ENCODE measurements at places on chromosomes 3 and 15. TPM values are rescaled to one million over a fixed set of nuclear protein-coding genes. Genes with fewer than 3 reads are reported as not detected.

The BTLA gene
- total RNA-seq: not detected

The DGKG gene
- 2.5 TPM for total RNA-seq

The CLDN1 gene
- total RNA-seq: 6.8 TPM

The FRMD4B gene
- total RNA-seq: 5.7 TPM

The AMIGO3 gene
- 1.8 TPM for total RNA-seq

The CP gene
- not detected for total RNA-seq

The PCLAF gene
- total RNA-seq: 34.7 TPM

GRCh38 chr3:194745422-194746184 lies 59.9 kb downstream of the FAM43A start:
- no peak for DNase-seq

DNA sequence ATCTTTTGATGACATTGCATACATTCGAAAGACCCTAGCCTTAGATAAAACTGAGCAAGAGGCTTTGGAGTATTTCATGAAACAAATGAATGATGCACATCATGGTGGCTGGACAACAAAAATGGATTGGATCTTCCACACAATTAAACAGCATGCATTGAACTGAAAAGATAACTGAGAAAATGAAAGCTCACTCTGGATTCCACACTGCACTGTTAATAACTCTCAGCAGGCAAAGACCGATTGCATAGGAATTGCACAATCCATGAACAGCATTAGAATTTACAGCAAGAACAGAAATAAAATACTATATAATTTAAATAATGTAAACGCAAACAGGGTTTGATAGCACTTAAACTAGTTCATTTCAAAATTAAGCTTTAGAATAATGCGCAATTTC lies 16.7 kb downstream of the KCNMB3 start:
- DNase-seq: no peak

- no peak for DNase-seq
Observed at GRCh38 chr3:128804017-128804810, 75.2 kb upstream of the ACAD9 start.

DNA sequence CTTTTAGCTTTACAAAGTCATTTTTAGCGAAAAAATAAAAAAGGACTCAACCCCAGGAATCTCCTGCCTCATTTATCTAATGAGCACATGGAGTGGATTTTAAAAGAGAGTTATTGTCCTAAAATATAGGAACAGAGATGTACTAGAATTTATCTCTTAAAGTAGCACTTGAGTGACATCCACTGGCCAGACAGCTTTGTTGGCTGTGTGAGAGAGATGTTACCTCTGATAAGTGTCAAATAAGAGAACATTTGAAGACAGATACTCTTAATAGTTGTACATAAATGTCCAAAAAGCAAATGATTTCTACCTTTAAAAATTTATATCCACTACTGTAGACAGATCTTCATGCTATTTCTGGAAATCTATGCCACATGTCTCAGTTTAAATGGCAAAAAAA lies 12.3 kb upstream of the MFSD1 start:
- DNase-seq: peak; percentile 75

DNA sequence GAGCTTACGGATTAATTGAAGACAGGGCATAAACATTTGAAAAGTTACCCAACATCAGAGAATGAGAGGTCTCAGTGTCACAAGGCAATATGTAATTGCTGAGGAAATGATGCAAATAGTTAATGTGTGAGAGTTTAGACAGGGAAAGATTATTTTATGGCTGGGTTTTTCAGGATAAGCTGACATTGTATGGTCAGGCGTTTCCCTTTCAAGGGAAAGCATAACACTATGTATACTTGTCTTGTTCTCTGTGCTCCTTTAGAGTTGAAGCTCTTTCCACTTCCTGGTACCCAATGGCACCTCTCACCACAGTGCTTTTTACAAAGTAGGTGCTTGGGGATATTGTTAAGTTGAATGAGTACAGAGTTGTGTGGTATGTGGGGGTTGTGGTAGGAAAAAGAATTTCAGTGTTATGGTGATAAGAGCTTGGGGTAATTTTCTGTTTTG lies 19.9 kb downstream of the IQGAP1 start:
- no peak for DNase-seq

DNA sequence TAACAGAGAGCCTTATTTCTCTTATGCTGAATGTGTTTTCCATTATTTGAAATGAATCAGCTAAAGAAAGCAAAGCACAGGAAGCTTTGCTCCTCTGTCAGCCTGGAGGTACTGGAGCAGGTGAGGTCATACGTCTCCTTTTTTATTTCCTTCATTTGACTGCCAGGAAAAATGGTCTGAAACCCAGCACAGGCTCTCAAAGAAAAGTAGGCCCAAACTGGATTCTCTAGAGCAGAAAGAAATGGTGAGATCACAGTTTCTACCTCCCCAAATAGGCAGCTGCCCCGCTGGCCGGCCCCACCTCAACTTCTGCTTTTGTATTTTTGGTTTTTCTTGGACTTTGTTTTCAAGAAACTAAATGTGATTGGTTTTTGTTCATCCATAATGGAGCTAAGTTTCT lies 95.1 kb downstream of the RPL39L start:
- DNase-seq: no peak

- DNase-seq: peak; percentile 22
Observed at GRCh38 chr15:55530861-55531313, 22.9 kb upstream of the DNAAF4 start.

DNA sequence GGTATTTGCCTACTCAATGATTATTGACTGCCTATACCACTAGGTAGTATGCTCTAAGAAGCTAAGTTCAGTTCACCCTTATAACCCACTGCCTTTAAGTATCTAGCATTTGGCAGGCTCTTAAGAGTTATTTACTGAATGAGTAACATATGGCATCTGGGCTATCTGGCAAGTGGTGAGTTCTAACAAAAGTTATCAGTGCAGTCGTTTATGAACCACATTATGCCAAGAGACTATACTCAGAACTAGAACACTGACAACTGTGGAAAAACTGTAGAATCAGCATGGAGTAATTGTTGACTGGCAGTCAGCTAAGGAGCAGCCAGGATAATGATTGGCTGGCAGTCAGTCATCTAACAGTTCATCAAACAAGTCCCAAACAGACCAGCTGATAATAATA lies 25.8 kb downstream of the RAF1 start:
- peak; percentile 75 for DNase-seq

- no peak for DNase-seq
Observed at GRCh38 chr3:27354161-27354560, 15.0 kb downstream of the NEK10 start.

DNA sequence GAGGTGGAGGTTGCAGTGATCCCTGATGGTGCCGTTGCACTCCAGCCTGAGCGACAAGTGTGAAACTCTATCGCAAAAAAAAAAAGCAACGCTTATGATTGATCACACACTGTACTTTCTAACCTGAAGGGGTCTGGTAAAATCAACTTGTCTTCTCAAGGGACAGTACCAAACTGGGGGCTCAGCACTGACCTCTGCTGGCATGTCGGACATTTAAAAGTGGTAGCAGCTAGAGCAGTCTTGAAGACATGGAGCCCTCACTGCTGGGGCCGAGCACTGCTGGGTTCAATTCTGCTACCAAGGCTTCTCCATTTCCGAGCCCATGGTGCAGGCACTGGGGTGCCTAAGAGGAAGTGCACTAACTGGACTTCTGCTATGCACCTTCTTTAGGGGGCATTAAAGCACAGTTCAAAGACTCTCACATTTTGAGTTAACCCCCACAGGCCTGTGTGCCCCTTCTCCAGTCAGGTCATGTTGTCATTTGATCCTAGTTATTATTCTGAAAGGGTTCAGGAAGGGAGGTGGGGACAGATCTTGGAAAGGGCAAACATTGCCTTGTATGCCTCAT lies 26.4 kb upstream of the LAMP3 start:
- peak; percentile 48 for DNase-seq

DNA sequence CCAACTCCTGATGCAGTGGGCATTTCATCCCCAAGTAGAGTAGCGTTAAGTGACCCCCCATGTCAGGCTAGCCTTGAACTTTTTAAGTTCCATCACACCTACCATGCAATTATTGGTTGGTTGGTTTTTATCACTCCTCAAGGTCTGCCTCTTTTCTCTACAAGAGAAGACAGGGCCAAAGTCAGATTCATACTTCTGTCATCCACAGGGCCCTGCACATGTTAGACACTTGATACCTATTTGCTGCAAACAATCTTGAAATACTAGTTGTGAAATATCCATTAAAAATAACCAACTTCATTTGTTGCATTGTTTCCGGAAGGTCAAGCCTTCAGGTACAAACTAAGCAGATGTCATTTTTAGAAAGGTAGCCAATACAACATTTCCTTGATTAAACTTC lies 1.2 kb downstream of the CMSS1 start:
- DNase-seq: peak; percentile 16

- DNase-seq: peak; percentile 96
Observed at GRCh38 chr3:86793786-86794185, 197.2 kb downstream of the VGLL3 start.

- no peak for DNase-seq
Observed at GRCh38 chr3:46700772-46701171, 420 bp upstream of the TMIE start.

- peak; percentile 31 for DNase-seq
Observed at GRCh38 chr3:139588450-139588849, 48.9 kb upstream of the RBP1 start.

DNA sequence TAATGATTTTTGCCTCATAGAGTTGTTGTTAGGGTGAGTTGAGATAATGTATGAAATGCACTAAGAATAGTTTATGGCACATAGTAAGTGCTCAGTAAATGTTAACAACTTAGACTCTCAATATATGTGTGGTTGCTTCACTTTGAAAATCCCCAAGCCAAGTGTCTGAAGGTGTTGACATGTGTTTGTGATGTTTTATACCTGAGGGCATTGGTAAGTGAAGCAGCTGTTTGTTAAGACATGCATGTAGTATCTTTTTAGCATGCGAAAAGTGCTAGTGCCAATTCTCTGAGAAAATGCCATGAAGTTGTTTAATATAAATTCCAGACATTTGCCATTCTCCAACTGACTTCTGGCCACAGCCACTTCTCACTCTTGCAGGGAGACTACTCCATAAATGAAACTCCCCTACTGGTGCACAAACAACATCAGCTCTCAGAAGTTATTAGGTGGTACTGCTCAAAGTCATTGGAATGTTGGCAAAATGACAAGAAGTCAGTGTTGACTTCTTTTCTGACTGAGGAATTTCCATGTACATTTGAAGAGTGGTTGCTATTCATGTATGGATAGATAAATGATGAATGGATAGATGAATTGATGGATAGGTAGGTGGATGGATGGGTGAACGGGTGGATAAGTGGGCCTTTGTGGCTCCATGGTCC lies 103.6 kb upstream of the NUDT16 start:
- peak; percentile 19 for DNase-seq

DNA sequence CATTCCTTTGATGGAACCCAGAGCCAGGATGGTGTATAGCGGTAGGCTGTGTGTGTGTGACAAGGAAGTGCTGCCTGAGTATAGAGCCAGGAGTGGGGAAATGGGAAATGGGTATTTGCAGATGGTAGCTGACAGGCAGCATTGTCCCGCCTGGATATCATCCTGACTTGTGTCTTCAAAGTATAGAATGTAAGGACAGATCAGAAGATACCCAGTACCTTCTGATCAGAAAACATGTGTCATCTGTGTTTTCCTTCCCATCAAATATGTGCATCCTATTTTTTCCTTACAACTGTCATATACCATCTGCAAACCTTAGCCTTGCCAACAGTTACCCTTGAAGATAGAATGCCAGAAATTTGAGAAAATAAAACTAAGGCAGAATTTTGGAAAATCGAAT lies 146.2 kb upstream of the CBLB start:
- no peak for DNase-seq

- DNase-seq: no peak
Observed at GRCh38 chr3:196192036-196192523, 19.1 kb downstream of the ZDHHC19 start.

DNA sequence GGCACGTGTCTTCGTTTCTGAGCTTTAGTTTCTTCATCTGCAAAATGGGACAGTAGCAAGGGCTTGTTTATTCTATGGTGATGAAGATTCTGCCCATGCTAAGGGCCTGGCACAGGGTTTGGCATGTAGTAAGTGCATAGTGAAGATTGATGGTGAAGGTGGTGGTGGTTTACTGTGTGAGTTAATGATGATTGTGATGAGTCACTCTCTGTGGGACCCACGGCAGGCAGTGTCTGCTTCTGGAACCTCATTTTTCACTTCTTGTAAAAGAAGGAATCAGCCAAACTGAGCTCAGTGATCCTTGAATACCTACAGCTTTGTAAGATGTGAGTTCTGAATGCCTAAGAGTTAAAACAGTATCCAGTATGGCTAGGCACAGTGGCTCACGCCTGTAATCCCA lies 86.2 kb upstream of the LRTM1 start:
- no peak for DNase-seq

DNA sequence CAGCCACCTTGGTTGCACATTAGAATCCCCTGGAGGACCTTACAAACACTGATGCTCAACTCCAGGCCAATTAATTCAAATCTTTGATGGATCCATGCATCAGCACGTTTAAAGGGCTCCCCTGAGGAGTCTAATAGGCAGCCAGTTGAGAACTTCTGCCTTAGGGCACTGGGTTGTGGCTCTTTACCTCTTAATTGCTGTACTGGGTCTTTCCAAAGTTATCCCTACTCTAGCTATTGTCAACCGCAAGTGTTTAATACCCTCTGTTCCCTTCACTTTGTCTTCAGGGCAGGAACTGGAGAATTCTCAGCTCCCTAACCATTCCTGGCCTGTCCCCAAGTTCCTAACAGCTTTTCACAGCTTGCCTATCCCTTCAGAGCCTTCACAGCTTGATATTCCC lies 15.0 kb upstream of the FAM174B start:
- no peak for DNase-seq

DNA sequence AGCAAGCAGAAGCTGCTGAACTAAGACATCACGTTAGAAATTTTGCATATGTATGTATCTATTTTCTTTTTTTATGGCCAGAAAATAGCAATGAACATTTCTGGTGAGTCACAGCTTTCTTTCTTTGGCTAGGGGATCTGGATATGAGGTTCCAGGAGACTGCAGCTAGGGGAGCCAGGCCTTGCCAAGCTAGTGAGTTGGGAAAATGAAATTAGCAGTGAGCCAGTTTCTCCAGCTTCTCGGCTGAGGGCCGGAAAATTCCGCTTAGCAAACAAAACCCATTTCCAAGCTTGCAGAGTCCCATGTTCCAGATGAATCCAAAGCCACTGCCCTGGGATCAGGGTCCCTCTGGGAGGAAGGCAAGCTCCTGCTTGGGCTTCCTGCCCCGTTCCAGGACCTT lies 137.6 kb downstream of the SRGAP3 start:
- no peak for DNase-seq

Measured in PC-3 (cell line).